ENCODE measurements at places on chromosomes 13 and 19.

DNA sequence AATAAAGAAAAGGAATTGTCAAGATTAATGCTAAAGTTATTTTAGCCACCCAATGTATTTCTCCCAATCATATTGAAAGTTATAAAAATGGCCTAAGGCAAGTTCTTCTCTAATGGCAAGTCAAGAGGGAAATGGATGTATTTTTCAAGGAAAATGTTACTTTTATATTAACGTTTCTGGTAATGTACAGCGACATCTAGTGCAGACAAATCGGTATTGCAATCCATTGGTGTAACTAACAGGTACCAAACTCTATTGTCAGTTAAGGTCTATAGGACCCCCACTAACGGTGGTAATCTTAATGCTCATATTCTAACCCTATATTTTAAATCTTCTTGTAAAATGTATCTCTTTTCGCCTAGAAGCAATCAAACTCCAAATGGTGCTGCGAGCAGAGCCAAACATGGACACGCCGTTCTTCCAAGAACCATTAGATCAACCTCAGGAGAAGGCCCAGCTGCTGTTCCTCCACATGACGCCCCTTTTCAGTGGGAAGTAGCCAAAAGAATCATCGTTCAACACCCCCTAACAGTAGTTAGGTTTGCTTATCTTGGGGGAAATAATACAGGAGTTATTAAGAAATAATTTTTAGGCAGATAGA lies 98.5 kb upstream of the PABPC3 start:
- DNase-seq: peak; percentile 21

DNA sequence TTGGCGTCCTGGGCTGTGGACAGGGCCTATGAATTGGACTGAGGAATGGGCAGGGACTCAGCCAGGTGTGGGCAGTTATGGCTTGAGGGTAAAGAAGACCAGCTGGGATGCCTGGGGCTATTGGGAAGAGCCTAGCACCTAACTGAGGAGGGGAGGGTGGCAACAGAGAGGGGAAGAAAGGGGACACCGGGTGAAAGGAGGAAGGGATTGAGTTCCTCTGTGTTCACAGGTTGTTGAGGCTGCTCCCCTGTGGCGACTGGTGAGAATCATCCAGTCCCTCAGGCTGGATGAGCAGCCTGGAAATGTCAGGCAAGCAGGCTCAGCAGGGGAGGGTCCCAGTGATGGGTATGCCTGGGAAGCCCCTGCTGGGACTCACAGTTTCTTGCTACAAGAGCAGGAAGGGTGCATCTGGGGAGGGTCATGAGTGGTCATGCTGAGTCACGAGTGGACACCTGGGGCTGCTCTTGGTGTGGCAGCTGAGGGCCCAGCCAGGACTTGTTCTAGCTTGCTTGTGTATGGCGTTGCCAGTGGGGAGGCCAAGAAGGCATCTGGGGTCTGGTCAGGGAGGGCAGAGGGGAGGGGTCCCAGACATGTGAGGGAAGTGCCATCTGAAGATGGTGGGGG lies 1.4 kb downstream of the ZNF324 start:
- no peak for DNase-seq

DNA sequence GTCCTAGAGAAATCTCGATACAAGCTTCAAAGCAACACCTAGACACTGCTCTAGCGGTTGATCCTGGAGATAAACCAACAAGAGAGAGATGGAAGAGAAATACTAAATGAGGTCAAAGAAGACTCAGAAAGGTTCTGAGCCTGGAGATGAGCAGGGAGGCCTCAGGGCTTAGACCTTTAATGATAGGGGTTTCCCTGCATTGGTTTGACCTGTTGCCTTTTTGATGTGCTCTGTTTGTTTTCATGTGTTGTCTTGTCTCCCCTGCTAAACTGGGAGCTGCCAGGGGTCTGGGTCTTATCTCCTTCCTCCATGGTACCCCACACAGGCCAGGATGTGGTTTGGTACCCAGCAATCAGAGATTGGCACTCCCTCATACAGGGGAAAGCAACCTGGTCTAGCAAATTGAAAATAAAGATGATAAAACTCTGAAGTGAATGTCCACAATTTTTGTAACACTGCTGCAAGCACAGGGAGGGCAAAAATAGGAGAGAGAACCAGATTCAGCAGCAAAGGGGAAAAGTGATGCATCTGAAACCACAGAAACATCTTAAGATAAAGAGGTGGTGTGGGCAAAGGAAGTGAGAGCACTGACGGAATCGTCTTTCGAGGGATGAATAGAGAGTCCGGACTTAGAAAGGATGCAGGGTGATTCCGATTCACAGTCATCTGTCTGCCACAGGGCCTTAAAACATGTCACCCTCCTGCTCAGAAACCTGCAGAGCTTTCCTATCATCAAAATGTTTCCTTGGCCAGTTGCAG lies 3.5 kb downstream of the FFAR2 start:
- DNase-seq: no peak

DNA sequence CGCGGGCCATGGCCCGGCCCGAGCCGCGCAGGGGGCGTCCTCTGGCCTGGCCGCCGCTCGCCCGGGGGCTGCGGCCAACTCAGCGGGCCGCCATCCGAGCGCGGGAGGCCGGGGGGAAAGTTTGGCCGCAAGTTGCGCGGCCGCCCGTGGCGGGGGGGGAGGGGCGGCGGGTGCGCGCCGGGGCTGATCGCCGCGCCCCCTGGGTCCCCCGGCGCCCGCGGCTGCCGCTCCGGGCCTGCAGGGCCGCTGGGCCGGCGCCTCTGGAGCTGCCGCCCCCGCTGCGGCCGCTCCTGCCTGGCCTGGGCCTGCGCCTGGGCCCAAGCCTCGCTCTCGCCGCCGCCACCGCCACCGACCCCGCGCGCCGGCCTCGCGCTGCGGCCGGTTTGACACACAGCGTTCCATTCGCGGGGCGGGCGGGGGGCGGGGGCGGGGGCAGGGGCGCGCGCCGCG lies at the start of gene NR2F6:
TSS of gene NR2F6 (minus strand) at position 385 of the 450 bp plus-strand sequence. CDS start 699 bp downstream, outside the sequence.
- no peak for DNase-seq

GRCh38 chr19:12792051-12792852 lies 966 bp downstream of the JUNB start:
- peak; percentile 64 for DNase-seq
